ENCODE measurements at places on chromosomes 1 and 21.

DNA sequence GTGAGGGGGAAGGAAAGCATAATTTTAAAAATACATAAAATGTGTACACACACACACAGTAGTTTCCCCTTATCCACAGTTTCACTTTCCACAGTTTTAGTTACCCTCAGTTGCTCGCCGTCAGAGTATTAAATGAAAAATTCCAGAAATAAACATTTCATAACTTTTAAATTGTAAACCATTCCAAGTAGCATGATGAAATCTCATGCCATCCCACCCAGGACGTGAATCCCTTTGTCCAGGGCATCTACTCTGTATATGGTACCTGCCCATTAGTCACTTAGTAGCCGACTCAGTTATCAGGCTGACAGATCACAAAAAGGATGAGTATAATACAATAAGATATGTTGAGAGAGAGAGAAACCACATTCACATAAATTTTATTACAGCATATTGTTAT is 36.2 kb downstream of the EPS15 start:
- DNase-seq: no peak

DNA sequence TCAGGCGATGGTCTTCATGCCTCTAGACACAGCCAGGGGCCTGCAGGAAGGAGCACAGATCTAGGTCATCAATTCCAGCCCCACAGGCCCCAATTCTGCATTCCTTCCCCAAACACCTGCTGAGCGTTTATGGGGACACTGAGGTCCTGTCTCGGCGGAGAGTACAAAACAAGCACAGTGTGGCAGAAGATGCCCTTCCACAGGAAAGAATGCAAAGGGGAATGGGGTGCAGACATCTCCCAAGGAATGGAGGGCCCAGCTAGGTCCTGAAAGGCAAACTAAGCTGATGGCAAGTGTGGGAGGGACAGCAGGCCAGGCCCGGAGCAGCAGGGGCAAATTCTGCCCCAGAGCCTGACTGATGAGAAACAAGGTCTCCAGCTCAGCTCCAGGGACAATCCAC is 3.5 kb upstream of the S100A8 start:
- DNase-seq: no peak

GRCh38 chr1:36203554-36204346 is 20.5 kb upstream of the THRAP3 start:
- no peak for DNase-seq

- peak; percentile 80 for DNase-seq
These were observed 34.0 kb downstream of the ST6GALNAC5 start for GRCh38 chr1:76901158-76901767.

DNA sequence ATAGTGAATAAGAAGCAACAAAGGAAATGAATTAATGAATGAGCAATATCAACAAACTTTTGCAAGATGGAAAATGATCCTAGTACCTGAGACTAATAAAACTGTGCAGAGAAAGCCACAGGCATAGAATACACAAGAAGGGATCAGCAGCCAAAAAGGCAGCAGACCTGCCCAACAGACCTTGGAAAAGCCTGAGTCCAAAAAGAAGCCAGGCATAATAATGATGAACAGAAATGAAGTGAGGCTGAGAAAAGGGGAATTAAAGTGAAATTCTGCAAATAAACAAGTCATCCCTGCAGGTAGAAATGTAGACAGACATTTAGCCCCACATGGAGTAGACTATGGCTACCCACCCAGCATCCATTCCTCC is 10.3 kb upstream of the PHTF1 start:
- DNase-seq: no peak

GRCh38 chr1:178438432-178438831 is 58.3 kb downstream of the CLEC20A start:
- peak; percentile 46 for DNase-seq

- DNase-seq: peak; percentile 77
These were observed 969 bp upstream of the RIPK4 start for GRCh38 chr21:41767606-41768436.

DNA sequence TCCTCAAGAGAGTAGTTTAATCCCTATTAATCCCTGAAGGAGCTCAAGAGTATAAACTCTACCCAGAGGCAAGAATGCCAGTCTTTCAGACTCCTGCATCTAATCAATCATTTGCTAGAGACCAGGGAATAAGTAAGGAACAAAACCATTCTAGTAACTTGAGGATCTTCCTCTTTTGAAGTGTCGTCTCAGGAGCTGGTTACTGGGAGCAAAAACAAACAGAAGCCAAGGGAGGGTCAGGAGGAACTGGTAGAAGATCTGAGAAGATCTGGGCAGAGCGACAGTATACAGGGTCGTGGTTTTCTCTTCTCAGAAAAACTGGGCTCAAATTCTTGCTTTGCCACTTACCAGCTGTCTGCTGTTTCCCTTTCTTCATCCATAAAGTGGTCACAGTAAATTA is 69.3 kb downstream of the RPS6KA1 start:
- DNase-seq: no peak

DNA sequence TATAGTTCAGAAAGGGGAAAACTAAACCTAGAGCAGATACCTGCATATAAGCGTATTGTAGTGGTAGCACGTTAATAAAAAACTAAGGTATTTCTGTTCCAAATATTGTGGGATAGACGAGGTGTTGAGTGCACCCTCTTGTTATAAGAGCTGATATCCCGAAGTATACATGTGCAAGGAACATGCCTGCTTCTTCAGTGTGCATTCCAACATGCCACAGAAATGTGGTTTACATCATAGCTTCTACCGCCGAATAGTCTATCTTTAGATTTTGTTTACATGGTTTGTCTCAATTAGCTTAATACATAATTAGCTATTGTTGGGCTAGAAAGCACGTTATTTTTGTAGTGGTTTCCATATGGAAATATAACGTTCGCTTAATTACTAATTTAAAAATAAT is 2.2 kb downstream of the CHRM3 start:
- DNase-seq: no peak

DNA sequence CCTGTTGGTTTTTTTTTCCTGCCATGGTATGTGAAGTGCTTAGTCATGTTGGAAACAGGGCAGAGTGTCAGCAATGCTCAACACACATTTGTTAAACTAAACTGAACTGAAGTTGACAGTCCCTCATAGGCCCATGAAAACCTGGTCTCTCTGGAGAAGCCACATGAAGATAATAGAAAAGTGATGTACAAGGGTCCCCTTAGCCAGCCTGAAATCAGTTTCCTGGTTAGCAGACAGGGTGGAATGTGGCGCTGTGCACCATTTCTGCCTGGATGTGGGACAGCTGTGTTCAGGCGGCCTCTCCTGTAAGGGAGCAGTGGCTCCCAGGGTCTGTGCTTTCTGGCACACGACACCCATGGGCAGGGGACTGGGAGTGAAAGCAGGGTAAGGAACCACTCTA is 9.9 kb upstream of the CHI3L1 start:
- peak; percentile 60 for DNase-seq
